Amniotic epithelial cell (primary cell): ENCODE measurements at places on chromosomes 13 and 19.

DNA sequence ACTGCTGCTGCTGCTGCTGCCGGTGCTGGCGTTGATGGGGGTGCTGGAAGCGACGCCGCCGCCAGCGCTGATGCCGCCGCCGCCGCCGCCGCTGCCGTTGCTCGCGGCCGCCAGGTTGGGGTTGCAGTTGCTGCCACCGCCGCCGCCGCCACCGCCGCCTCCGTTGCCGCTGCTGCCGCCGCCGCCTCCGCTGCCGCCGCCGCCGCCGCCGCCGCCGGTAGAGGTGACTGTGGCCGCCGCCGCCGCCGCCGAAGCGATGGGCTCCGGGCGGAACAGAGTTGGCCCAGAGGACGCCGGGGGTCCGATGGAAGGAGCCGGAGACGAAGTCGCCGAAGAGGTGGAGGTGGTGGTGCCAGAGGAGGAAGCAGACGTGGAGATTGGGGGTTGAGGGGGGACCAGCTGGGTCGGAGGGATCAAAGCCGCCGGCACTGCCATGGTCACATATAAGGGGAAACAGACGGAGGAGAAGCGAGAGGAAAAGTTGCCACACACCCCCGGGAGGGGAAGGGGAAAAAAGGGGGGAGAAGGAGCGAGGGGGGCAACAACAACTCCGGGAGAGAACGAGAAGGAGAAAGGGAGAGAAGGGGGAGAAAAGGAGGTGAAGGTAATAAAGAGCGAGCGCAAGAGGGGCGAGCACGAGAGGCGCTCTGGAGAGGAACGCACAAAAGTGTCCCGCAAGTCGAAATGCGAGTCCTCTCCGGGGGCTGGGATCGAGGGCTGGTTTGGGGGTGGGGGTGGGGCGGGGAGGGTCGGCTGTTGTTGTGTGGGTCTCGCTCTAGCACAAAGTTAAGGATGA is 471 bp downstream of the DACH1 start:
- DNase-seq: no peak

- DNase-seq: no peak
Observed at GRCh38 chr19:30646806-30647205, 274.6 kb downstream of the ZNF536 start.

GRCh38 chr13:49063011-49063410 is 87.3 kb downstream of the FNDC3A start:
- no peak for DNase-seq

- no peak for DNase-seq
Observed at GRCh38 chr13:51914137-51914493, 52.3 kb downstream of the CCDC70 start.

DNA sequence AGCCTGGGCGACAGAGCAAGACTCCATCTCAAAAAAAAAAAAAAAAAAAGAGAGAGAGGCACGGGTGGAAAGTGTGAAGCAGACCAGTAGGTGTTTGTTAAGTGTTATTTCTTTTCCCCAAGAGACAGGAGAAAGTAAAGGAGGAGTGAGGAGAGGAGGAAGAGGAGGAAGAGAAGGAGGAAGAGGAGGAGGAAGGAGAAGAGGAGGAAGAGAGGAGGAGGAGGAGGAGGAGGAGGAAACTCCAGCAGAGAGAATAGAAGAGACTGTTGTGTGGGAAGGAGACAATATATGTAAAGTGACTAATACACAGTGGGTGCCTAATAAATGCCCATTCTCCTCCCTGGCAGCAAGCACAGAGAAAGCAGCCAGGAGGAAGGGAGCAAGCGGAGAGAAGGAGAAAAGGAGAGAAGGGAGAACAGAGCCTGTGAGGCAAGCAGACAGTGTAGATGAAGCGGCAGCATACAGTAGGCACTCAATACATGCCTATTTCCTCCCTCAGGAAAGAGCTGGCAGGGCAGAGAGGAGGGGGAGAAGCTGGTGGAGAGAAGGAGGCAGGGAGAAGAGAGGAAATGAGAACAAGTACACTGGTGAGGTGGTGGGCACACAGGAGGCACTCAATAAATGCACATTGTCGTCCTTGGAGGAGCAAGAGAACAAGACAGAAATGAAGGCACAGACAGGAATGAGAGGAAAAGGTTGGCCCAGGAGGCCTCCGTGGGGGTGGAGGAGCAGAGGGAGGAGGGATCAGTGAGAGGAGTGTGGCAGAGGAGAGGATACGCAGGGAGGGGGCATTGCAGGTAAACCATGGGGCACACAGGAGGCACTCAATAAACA is 16.6 kb downstream of the JOSD2 start:
- DNase-seq: no peak

- DNase-seq: no peak
Observed at GRCh38 chr19:45793178-45793564, 526 bp upstream of the DMWD start.

DNA sequence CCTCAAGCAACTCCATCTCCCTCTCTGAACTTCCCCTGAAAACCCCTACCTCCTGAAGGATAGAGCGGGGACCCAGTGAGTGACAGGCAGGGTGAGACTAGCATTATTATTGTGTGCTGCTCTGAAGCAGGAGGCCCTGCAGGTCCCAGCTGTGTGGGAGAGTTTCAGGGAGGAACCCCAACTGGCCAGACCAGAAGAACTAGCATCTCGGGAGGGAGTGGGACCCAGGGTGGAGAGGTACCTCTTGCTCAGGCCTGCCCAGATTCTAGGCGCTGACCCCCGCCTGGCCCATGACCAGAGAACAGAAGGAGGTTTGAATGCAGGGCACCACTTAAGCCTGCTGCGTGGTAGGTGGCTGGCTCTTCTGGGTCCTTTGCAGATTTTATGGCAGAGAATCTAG is 5.7 kb upstream of the LYPD3 start:
- DNase-seq: no peak

DNA sequence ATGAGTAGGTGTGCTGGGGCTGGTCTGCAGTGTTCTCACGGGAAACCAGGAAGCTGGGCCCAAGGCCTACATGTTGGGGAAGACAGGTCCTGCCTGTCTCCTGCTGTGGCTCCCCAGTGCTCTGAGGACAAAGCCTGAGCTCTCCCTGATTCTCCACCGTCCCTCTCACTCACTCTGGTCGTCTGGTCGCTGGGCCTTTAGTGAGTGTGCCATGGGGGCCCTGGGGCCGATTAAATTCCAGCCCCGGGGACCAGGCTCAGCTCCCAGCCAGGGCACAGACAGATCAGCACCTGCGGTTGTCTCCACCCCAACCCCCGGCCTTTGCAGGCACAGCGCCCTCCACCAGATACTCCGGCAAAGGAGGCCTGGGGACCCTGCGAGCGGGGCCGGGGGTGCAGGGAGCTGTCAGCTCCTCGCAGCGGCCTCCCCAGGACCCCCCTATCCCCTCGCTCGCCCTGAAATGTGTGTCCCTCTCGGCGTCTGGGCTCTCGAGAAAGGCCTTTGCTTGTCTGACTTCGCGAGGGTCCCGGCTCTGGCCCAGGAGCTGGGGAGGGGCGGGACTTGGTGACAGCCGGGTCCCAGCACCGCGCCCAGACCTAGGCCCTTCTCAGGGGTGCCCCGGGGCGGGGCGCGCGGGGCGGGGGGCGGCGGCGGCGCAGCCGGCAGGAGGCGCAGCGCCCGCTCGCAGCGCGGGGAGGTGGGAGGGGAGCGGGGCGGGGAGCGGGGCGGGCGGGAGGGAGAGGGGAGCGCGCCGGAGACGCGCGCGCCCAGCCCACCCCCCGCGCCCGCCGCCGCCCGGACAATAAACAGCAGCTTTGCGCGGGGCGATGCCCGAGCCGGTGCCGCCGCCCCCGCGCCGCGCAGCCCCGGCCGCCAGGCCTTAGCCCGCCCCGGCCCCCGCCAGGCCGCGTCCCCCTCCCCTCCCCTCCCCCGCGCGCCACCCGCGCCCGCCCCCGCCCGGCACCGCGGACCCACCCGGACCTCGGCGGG is at the start of gene PALM:
Gene PALM, plus strand, starts transcription at position 782 of the 990 bp plus-strand sequence. CDS start 212 bp downstream, outside the sequence.
- no peak for DNase-seq

DNA sequence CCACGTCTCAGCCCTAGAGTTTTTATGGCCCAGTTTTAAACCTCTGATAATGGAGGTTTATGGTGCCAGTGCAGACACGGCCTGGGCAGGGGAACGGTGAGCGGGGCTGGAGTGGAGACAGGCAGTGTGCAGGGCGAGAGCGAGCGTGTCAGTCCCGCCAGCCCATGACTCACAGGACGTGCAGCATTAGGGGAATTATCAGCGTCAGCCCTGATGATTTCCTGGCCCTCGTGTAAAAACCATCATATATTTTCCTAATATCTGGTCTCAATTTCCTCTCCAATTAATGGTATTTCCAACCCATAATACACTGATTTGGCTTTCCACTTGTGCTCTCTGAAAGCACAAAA is 104.6 kb upstream of the VSTM2B start:
- no peak for DNase-seq

GRCh38 chr19:1132552-1133383 is 29.0 kb downstream of the GPX4 start:
- DNase-seq: peak; percentile 47

GRCh38 chr19:27796073-27796472 is 1416.9 kb downstream of the UQCRFS1 start:
- DNase-seq: no peak

GRCh38 chr19:35154525-35155406 is at the start of gene FXYD5:
Gene FXYD5 (plus strand): TSS chr19:35154735. CDS start chr19:35155551, 816 bp downstream.
- DNase-seq: peak; percentile 81

- DNase-seq: no peak
Observed at GRCh38 chr19:1862424-1863327, 703 bp downstream of the KLF16 start.

DNA sequence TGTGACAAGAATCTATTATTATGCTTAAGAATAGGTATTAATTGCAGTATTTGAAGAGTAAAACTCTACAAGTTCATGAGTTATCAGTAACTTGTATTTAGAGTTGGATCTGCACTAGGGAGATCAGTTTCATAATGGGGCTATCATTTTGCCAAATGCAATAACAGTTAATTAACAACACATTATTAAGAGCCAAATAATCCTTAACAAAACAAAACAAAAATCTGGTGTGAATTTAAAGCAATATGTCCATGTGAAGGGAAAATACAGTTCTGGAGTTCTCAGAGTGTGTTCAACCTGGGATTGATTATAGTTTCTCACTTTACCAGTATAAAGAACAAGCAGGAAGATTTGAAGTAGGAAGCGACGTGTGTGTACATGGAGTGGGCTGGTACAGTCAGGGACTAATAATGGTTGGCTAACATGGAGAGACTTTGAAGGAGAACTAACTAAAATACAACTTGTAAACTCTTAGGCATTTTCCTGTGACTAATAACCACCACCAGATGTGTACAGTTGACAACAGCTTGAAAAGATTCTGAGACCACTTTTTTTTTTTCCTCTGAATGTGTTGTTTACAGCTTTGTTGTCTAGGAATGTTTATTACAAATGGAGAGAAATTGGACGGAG is 58.5 kb downstream of the POSTN start:
- peak; percentile 61 for DNase-seq

GRCh38 chr19:6226444-6227155 is 53.2 kb downstream of the MLLT1 start:
- no peak for DNase-seq

DNA sequence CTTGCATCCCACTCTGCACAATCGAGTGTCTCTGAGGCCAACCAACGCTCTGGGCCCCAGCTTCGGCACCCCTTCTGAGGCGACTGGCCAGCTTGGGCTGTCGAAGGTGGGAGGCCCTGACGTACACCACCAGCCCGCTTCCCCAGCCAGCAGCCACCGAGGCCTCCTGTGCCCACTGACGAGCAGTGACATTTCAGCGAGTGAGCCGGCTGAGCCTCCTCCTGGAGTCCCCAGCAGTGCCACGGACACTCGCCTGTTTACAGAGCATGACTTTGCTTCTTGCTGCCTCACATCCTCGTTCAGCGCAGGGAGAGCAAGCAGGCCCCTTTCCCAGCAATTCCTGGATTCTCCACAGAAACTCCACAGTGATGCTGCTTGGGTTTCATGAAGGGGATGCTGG is 240.2 kb upstream of the MAB21L1 start:
- DNase-seq: no peak

- no peak for DNase-seq
Observed at GRCh38 chr13:111143865-111144540, 28.9 kb downstream of the ARHGEF7 start.

DNA sequence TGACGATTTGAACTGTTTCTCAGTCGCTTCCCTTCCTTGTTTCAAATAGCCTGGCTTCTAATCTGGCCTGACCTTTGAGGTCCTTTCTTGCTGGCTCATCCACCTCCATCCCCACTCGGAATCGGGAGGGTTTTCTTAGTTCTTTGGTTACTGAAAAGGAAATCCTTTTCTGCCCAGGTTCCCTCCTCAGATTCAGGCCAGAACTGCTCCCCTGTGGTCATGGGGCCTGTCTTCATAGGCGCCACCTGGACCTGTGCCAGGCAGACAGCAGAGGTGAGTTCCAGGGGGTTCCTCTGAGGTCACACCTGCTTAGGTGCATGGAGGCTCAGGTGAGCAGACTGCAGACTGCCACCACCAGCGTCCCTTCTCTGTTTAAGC is 62.4 kb downstream of the AKAP11 start:
- DNase-seq: no peak

DNA sequence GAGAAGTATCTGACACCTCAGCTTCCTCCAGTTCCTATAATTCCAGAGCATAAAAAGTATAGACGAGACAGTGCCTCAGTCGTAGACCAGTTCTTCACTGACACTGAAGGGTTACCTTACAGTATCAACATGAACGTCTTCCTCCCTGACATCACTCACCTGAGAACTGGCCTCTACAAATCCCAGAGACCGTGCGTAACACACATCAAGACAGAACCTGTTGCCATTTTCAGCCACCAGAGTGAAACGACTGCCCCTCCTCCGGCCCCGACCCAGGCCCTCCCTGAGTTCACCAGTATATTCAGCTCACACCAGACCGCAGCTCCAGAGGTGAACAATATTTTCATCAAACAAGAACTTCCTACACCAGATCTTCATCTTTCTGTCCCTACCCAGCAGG is 3.1 kb downstream of the KLF5 start:
- DNase-seq: no peak

DNA sequence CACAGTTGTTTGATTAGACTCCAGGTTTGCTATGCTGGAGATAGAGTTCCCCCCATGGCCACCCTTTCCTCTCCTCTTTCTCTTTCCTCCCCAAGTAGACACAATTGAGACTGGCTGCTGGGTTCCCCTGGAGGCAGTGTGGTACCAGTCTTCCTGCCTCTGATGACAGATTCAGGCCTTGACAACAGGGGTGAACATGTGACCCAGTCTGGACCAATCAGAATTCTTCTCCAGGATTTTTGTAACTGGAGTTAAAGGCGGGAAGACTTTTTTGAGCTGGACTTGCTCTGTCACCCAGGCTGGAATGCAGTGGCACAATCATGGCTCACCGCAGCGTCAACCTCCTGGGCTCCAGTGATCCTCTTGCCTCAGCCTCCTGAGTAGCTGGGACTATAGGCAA is 48.7 kb downstream of the CCNE1 start:
- no peak for DNase-seq

DNA sequence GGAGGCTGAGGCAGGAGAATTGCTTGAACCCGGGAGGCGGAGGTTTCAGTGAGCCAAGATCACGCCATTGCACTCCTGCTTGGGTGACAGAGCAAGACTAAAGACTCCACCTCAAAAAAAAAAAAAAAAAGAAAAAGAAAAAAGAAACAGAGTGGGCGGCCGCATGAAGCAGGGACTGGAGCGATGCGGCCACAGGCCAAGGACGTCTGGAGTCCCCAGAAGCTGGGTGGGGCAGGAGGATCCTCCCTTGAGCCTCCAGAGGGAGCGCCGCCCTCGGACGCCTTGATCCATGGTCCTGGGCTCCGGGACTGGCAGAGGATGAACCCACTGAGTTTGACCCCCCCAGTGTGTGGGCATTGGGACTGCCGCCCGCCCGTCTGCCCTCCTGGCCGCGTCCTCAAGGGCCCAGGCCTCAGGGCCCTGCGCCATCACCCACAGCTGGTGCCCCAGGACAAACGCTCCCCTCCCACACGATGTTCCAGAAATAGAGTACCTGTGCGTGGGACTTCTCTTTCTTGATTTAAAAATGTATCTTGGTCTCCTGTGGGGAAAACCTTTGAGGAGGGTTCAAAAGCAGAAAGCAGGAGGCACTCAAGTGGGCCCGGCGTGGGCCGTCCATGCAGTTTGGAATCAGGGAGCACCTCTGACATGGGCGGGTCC is 15.5 kb downstream of the BTBD2 start:
- no peak for DNase-seq
